ENCODE measurements at places on chromosomes 7 and 10.

- no peak for DNase-seq
Observed at GRCh38 chr10:52662256-52662655, 110.3 kb downstream of the MBL2 start.

GRCh38 chr7:128914566-128915151, 4.2 kb upstream of the KCP start:
- no peak for DNase-seq

DNA sequence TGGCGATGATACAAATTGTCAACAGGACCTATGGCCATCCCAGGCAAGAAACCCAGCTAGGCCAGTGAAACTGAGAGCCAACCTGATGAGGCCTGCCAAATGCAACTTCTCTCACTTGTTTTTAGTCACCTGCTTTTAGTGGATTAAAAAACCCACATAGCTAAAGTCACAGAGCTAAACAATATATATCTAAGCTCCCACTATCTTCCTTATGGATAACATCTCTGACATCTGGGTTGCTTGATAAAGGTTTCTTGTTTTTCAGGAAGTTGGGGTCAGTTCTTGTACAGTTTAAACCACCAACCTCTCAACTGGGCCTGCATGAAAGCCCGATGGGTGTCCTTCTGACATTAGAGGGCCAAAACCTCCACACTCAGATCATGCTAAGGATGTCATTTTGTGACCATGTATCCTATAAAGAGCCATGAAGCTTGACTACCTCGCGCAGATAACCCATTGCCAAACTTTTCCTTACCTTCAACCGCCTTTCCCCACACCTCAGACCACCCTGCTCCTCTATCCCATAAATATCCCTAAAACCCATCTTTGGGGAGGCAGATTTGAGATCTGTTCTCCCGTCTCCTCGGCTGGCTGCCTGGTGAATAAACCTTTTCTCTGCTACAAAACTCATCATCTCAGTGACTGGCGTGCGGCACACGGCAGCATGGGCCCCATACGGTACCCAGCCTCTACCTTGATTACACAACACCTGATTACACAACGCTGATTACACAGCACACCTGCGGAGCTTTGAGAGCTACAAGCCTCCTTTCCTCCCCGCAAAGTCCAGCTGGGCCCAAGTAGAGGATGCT, 797 bp upstream of the STMP1 start:
- DNase-seq = no peak

DNA sequence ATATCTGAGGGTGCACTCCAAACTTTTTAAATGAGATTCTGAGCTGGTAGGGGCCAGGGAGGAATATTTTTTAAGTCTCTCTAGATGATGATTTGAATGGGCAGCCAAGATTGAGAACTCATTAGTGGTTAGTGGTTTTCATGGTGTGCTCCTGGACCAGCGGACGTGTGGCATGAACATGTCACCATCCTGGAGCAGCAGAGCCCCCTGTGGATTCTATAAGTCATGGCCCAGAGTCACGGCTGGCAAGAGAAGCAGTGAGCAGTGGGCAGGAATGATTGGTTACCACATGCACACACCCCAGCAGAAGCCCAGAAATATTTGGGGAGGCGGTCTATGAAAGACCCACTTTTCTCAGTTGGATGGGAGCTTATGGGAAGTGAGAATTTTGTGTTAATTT, 21.2 kb upstream of the UCN3 start:
- DNase-seq = no peak

- DNase-seq = no peak
Observed at GRCh38 chr7:38300175-38300574, 26.7 kb upstream of the TARP start.

GRCh38 chr7:3082831-3083230, 39.2 kb upstream of the CARD11 start:
- DNase-seq = no peak

DNA sequence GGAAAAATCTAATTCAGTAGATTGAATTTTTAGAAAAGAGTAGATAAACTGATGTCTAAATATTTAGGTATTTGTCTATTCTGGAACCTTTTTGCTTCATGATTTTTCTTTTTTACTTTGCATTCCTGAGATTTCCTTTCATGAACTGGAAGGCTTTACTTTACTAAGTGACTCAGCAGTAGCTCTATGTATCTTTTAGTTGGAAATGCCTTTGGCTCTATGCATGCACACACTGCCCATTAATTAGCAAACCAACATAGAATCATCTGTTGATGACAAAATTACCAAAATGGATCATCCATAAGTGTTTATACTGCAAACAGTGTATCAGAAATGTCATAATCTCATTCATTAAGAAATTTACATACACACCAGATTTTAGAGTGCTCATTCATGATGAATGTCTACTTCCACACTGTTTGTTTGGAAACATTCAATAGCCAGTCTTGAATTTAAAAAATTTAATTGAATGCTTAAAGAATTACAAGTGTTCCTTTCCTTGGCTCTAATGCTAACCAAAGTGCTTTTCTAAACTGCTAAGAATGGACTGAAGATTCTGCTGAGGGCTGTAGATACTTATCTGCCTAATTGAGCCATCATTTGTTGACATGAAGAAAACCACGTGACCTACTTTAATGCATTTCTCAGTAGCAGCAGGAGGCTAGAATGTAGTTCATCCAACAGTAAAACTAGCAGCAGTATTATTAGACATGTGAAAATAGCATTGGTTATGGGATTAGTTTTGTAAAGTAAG, 282.0 kb downstream of the ADK start:
- no peak for DNase-seq

GRCh38 chr7:83672157-83672556, 23.2 kb upstream of the SEMA3E start:
- DNase-seq = no peak

- no peak for DNase-seq
Observed at GRCh38 chr7:116261904-116262303, 51.6 kb downstream of the TES start.

- no peak for DNase-seq
Observed at GRCh38 chr10:102832987-102833386, 4.2 kb downstream of the CYP17A1 start.

DNA sequence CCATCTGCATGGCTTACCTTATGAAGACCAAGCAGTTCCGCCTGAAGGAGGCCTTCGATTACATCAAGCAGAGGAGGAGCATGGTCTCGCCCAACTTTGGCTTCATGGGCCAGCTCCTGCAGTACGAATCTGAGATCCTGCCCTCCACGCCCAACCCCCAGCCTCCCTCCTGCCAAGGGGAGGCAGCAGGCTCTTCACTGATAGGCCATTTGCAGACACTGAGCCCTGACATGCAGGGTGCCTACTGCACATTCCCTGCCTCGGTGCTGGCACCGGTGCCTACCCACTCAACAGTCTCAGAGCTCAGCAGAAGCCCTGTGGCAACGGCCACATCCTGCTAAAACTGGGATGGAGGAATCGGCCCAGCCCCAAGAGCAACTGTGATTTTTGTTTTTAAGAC, 12.4 kb downstream of the DUSP5 start:
- no peak for DNase-seq

DNA sequence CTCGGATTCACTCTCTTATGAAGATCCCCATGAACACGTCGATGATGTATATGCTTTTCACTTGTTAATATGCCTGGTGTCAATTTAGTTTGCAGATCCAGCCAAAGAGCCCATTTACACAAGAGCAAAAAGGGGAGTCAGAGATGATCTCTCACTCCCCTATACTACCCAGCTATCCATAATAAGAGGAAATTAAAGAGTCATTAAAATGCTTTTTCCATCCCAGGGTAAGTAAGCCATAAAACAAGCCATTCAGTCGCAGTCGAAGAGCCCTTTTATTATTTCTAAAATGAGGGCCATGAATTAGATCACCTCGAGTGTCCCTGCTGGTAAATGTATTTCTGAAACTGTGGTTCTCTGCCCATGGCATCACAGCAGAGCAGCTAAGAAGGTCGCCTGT, 41.2 kb downstream of the CHCHD3 start:
- no peak for DNase-seq

DNA sequence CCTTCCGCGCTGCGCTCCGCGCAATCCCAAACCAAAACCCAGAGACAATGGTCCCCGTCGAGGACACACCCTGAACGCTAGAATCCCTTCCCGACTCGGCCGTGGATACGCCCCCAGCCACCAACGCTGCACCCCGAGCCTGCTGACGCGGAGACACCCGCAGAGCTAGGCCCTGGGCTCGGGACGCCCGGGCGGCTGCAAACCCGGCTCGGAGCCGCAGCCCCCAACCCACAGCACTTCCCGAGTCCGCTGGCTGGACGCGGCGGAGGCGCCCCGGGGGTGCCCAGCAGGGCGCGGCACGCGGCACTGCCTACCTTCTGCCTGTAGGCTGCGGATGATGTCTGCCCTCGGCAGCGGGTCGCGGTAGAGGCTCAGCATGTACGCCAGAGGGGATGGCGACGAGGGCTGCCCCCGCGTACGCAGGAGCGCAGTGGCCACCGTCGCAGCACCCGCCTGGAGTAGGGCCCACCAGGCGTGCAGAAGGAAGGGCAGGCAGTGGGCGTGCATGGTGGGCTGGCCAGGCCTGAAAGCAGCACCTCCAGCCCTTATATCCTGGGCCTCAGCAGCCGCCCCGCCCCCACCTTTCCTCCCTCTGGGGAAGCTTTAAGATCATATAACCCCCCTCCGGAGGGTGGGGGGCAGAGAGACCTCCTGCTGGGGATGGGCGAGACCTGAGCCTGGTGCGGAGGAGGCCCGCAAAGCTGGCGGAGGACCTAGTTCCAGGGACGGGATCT, at the start of gene NODAL:
Gene NODAL (minus strand): TSS at position 521 of the 734 bp plus-strand sequence. CDS start 14 bp downstream, at position 507.
- DNase-seq = no peak

GRCh38 chr10:88647061-88647615, 17.1 kb upstream of the LIPF start:
- no peak for DNase-seq

DNA sequence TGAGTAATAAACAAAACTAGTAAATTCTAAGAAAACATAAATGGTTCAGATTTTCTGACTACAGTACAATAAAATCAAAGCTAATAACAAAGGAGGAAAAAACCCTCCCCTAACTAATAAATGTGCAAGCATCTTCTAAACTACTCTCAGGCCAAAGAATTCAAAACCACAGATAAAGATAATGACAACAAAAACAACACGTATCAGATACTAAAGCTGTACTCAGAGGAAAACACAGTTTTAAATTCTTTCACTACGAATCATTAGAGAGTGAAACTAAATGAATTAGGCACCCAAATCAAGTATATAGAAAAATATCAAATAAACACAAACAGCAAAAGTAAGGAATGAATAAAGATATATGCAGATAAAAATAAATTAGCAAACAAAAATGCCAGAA, 200.9 kb downstream of the TEX36 start:
- no peak for DNase-seq

DNA sequence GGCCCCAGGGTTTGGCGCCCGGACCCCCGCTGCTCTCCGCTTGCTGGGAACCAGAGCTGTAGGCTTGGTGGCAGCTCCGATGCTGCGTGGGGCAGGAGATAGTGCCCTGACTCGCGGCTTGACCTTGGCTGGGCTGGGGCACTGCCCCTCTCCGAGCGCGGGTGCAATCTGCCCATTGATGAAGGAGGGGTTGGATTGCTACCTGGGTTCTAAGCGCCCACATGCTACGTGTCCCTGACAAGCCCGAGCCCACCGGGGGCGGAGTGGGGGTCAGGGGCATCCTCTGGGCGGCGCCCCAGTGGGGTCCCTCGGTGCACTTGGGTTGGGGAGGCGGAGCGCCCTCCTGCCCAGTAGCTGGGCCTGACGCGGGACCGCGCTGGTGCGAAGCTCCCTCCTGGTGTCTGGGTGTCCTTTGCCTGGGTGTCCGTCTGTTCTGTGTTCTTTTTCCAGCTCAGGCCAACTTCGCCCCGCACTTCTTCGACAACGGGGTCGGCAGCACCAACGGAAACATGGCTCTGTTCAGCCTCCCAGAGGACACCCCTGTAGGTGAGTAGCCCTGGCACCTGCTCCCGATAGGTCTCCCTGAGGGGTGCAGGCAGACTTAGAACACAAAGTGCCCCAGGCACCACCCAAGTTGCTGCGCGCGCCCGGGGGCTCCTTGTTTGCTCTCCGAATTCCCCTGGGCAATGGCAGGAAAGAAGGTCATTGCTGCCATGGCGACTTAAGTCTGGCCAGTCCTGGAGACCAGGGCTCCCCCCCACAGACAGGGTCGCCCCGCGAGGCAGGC, 900 bp downstream of the CDHR1 start:
- no peak for DNase-seq

DNA sequence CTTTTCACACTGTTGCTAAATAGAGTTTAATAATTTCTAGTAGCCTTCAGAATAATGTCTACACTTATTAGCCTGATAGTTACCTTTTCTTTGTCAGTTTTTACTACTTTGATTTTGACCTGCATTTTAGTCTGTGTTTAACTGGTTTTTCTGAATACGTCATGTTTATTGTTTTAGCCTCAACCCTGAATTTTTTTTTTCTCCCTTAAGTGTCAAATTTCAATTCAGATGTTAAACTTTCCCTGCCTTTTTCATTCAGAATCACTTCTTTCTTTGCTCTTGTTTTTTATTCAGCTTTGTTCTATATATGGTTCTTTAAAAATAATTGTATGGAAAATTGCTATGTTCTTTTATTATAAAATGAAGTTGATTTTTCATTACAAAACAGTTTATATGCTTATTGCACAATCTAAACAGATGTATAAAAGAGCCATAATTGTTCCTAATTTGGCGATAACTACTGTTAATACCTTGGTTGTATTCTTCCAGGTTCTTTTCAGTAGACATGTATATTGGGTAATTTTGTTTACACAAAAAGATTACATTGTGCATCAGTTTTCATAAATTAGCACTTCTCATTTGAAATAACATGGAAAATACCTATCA, 159.7 kb downstream of the ADK start:
- no peak for DNase-seq

- no peak for DNase-seq
Observed at GRCh38 chr7:42567051-42567450, 330.0 kb upstream of the GLI3 start.

- DNase-seq = no peak
Observed at GRCh38 chr7:82114237-82114636, 329.3 kb downstream of the CACNA2D1 start.

DNA sequence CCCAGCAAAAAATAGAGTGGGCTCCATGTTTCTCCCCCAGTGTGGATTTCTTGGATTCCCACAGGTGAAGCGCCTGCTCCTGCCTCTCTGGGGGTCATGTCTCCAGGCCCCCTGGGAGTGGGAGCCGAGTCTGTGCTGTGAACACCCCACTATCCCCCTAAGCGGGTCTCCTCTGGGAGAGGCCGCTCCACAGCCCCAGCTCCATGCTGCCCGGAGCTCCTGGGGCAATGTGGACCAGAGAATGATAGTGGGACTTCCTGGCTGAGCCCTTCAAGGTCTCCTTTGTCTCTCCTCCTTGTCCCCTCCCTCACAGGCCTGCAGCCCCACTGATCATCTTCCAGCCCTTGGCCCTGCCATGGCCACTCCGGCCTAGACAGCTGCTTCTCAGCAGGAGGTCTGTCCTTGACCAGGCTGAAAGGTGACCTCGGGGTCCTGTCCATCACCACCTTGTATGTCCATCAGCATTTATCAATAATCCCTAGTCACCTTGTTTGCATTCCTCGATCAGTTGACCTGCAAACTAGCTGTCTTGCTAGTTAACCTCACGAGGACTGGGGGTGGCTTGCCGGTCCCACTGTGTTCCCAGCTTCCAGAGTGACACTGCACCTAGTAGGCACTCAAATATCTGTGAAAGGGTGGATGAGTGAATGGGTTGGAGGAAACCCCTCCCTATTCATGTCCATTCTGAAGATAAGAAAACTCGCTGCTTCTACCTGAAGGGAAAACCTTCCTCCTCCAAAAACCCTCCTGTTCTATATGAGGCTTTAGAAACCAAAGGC, 776 bp upstream of the CALML3 start:
- no peak for DNase-seq
